ENCODE measurements at places on chromosomes 5 and 9.

- DNase-seq: no peak
Measured at GRCh38 chr9:94874316-94874715, 147.8 kb downstream of the AOPEP start.

DNA sequence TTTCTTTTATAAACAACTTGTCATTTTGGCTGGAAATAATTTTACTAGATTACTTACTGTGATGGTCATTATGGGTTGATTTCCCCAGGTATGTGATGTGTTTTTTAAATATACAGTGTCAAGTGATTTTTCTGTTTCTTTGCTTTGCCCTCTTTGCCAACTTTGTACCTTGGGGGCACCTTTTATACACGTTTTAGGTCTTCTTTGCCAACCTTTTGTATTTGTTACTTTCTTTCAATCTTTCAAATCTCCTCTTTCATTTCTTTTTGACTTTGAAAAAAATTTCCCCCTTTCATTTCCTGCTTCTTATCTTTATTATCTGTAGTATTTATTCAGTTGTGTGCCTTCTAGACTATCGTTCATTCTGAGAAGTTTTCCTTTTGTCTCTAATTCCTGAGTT is 65.4 kb upstream of the DHFR start:
- DNase-seq: no peak

- DNase-seq: no peak
Measured at GRCh38 chr9:98899408-98900056, 44.2 kb upstream of the COL15A1 start.

- DNase-seq: peak; percentile 48
Measured at GRCh38 chr5:35246900-35247647, 16.8 kb upstream of the PRLR start.

DNA sequence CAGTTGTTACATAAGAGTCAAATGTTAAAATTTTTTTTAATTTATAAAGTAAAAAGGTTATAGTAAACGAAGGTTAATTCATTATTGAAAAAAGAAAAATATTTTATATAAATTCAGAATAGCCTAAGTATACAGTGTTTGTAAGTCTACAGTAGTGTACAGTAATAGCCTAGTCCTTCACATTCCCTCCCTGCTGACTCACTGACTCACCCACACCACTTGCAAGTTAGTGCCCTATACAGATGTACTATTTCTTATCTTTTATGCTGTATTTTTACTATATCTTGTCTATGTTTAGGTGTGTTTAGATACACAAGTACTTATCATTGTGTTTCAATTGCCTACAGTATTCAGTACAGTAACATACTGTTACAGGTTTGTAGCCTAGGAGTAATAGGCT is 57.6 kb downstream of the MAMDC2 start:
- no peak for DNase-seq

GRCh38 chr5:139392678-139393496 is 2.0 kb downstream of the PROB1 start:
- DNase-seq: peak; percentile 83

GRCh38 chr5:9209846-9210492 is 335.9 kb downstream of the SEMA5A start:
- DNase-seq: no peak

- no peak for DNase-seq
Measured at GRCh38 chr5:158917731-158918130, 182.0 kb downstream of the EBF1 start.

DNA sequence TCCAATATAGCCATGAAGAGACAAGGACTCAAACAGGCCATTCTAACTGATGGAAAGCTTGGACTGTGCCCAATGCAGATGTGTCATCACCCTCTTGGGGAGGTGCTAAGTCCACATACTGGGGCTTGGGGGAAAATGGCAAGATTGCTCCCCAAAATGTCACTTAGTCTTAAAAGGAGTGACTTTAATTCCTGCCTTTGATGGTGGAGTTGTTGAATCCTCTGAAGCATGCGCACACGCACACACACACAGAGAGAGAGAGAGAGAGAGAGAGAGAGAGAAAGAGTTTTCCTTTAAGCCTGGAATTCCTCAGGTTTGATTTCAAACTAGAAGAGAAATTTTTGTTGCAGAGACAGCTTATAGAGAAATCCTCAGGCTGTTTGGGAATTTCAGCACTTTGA is 161.9 kb upstream of the GAS1 start:
- DNase-seq: no peak

GRCh38 chr9:133528876-133529241 is 4.1 kb upstream of the MYMK start:
- no peak for DNase-seq

DNA sequence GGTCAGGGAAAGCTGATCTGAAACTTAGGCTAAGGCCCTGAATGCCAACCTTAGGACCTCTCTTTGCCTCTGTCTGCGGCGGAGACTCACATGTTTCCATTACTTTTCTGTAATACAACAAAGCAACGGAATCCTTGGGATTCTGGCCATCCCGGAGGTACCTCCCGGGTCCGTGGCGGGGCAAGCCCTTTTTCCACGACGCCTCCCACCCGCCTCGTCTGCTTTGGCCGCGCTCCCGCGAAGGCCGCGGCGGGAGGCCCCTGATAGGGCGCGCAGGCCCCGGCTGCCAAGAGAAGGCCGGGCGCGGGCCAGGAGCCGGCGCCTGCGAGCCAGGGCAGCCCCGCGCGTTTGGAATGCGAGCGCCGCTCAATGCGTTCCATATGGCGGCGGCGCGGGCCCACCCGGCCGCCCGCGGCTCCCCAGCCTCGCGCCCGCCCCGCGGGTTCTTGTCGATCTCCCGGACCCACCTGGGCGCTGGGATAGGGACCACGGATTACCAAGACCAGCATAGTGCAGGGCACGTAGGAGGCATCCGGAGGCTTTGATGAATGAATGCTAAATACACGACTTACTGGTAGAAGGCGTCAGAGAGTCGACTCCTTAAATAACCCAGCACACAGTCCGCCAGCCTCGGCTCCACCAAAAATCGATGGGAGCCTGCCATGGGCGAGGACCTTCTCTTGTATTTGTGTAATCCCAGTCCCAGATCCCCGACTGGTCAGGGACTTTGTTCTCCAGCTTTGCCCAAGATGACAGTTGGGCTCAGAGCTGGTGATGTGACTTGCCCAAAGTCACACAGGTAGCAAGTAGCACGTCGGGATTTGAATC is 17.5 kb upstream of the PHF19 start:
- peak; percentile 71 for DNase-seq

DNA sequence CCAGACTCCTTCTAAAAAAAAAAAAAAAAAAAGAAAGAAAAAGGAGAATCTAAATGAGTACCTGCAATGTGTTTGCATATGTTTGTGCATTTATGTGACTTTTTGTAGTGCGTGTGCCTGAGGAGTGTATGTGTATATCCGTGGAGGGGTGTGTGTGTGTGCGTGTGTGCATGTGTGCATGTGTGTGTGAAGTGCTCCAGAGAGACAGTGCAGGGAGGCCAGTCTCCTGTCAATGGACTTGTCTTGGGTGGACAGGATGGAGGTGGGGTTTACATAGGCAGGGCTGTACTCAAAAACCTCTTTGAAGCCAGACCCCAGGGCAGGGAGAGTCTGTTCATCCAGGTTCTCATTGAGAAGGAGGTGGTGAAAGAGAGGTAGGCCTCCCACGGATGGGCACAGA is 87.1 kb upstream of the MVB12B start:
- DNase-seq: no peak

DNA sequence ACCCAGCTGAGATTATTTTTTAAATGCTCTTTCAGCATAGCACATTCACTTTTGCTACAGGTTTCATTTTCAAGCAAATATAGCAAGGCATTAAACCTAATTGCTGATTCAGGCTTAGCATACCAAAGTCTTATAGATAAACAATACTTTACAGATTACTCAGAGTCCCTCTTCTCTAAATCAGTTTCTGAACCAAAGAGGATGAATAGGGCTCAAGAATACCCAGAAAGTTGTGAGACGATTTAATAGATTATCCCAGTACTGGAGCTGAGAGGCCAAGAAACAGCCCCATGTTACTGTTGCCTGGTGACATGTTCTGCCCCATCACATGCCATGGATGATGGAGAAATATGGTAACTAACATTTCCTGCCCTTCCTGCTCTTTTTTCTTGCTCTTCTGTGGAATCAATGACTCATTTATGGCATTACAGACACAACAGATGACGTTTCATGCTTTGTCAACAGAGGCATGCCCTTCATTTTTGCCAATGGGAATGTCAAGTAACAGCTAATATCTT is 18.1 kb upstream of the SSBP2 start:
- no peak for DNase-seq

GRCh38 chr5:136042665-136043121 is 13.9 kb downstream of the TGFBI start:
- peak; percentile 63 for DNase-seq

GRCh38 chr5:150131978-150132694 is 23.5 kb downstream of the PDGFRB start:
- DNase-seq: no peak

- no peak for DNase-seq
Measured at GRCh38 chr5:179699616-179700237, 960 bp downstream of the CANX start.

DNA sequence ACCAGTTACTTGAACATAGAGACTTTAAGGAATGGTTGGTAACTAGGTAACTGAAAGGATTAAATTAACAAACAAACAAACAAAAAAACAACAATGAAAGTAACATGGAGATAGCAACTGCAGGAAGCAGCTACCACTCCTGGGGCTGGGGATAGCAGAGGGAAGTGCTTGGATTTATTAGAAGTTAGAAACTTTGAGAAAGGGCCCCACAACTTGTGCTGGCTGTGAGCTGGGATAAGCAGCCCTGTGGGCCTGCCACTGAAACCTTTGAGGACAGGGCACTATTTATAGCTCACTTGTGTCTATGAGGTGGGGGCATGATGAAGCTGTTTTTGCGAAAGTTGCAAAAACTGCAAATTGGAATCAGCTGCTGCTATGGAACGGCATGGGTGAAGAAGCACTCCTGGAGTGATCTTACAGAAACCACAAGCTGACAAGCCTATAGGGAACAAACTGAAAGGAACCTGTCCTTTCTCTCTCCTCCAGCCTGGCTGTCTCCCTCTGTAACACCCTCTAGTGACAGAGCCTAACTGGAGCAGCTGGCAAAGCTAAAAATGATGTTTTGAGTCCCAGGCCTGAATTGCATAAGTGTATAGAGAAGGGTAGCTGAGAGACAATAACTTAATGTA is 91.4 kb upstream of the RANBP6 start:
- DNase-seq: peak; percentile 8

- DNase-seq: no peak
Measured at GRCh38 chr5:59390989-59391388, 502.5 kb downstream of the PDE4D start.

GRCh38 chr5:142024771-142025304 is 12.0 kb upstream of the GNPDA1 start:
- peak; percentile 92 for DNase-seq

DNA sequence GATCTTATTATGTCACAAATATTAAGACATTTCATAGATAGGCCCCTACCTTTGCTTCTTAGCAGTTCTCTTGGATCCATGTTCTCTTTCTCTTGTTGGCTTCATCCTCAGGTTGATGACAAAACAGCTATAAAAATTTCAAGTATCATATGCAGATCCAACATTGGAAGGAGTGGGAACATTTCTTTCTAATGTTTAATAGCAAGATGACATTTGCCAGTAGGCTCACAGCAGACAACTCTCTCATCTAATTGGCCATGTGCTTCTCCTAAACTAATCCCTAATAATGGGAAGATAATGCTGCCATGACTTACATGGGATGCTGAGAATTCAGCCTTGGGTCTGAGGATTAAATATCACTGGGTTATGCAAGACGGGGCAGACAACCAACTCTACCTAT is 485.5 kb upstream of the SEMA6A start:
- DNase-seq: no peak

- DNase-seq: no peak
Measured at GRCh38 chr5:33810491-33811120, 81.2 kb downstream of the ADAMTS12 start.

DNA sequence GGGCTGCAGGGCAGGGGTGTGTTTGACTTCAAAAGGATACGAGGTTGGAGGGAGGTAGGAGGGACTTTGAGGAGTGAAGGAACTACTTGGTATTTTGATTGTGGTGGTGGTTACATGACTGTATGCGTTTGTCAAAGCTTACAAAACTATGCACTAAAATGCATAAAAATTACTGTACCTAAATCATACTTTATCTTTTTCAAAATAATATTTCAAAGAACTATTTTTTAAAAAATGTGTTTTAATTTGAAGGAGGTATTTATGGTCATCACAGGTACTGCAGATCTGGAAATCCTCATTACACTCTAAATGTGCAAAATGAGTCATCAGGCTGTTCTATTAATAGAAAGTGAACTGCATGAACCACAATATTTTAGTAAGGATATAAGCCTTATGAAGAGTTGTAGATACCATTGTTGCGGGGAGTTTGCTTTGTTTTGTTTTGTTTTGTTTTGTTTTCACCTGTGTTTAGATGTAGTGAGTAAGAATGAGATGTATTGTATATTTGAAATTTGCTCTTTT is 116.9 kb downstream of the ARRDC3 start:
- no peak for DNase-seq

DNA sequence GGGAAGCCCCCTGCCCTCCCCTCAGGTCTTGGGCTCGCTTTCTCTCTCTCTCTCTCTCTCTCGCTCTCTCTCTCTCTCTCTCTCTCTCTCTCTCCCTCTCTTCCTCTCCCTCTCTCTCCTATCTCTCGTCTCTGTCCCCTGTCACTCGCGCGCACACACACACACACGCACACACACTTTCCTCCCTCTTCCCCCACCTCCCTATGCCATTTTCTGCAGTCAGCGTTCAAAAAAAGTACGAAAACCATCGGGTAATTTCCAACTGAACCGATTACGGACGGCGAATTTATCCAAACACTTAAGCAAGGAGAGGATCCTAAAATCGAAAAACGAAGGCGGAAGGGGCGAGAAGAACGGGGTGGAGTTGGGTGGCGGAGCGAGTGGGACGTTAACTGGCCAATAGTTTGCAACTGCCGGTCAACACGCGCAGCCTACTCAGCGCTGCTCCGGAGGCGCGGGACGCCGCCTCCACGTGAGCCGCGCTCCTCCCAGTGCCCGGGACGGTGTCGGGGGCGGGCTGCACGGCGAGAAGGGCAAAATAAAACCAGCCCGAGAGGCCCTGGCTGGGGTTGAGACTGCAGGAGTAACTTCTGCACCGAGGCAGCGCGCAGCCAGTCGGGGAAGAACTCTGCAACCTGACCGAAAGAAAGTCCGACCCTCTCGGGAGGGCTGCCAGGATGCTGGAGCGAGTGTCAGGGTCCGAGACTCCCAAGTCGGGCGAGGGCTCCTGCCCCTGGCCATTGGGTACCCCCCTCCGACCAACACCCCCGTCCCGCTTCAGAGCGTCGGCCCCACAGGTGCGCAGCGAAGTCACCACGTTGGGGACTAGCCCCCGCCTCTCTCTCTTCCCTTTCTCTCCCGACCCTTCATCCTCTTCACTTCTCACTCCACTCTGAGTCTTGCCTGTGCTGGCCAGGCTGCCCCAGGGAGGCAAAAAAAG is 24.9 kb upstream of the ELAVL2 start:
- DNase-seq: peak; percentile 84

DNA sequence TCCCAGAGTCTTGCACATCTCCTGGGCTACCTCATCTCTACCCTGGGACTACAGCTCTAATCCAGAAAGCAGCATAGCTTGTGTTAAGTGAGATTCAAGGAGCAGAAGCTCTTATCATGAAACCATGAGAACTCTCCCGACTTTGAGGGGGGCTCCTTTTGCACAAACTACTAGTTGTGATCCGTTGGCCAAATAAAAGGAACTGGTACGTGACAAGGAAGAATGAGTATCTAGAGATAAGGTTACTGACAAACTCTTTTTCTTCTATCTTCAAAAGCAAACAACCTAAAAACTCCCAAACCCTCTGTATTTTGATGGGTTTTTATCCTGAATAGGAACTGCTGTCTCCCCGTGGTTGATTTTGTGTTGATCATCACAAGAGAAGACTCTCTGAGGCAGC is 168.5 kb downstream of the SLC24A2 start:
- no peak for DNase-seq

- no peak for DNase-seq
Measured at GRCh38 chr5:34977934-34978613, 48.7 kb downstream of the DNAJC21 start.
